Brain (organoid and tissue), 16 donors: ENCODE measurements at places on chromosomes 2 and 18.

- DNase-seq = no peak
Measured at GRCh38 chr2:188181067-188181838, 110.4 kb upstream of the GULP1 start.

DNA sequence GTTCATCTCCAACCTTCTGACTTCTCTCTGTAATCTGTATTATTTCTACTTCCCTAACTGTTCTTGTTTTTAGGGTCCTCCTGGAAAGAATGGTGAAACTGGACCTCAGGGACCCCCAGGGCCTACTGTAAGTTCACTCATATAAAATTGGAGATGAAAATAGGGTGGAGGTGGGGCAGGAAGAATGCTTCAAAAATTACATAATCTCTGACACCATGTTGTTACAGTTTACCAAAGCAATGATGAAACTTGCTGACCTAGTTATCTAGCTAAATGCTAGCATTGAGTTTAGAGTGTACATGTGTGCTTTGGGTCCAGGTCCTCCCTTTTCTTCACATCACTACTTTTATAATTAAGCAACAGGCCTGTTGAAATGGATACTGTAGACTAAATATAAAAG lies 23.1 kb downstream of the COL3A1 start:
- DNase-seq = no peak

DNA sequence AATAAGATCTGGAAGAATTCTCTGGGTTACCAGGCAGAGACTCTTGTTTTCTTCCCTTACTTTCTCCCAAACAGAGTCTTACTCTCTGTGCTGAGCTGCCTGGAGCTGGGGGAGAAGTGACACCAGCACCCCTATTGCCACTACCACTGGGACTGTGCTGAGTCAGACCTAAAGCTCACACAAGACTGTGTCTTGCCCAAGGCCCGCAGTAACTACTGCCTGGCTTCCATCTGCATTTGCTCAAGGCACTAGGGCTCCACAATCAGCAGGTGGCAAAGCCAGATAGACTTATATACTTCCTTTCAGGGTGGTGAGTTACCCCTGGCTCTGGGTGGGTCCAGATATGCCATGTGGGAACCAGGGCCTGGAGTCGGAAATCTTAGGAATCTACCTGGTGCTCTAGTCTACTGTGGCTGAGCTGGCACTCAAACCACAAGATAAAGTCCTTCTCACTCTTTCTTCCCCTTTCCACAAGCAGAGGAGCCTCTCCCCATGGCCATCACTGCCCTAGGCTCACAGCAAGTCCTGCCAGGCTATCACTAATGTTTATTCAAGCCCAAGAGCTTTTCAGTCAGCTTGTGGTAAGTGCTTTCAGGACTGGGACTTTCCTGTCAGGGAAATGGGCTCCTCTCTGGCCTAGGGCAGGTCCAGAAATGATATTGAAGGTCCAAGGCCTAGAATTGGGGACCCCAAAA lies 27.6 kb upstream of the SERPINB2 start:
- DNase-seq = no peak

- DNase-seq = no peak
Measured at GRCh38 chr2:139142252-139142880, 362.2 kb upstream of the NXPH2 start.

DNA sequence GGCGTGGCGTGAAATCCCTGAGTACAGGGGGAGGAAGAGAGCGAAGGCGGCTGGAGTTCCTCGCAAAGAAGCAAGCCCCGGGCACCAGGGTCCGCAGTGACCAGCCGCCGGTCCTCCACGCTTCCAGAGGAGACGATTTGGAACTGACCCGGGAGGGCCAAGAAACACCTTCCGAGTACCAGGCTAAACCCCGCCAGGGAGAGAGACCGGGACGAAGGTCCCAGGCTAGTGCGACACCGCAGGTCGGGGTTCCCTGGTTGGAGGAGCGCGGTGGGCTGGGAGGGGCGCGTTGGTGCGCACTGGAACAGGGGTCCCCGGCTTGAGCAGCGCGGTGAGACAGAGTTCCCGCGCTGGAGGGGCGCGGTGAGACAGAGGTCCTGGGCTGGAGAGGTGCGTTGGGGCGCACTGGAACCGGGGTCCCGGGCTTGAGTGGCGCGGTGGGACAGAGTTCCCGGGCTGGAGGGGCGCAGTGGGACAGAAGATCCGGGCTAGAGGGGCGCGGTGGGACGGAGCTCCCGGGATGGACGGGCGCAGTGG lies 901 bp downstream of the WDFY1 start:
- peak; percentile 31 for DNase-seq

DNA sequence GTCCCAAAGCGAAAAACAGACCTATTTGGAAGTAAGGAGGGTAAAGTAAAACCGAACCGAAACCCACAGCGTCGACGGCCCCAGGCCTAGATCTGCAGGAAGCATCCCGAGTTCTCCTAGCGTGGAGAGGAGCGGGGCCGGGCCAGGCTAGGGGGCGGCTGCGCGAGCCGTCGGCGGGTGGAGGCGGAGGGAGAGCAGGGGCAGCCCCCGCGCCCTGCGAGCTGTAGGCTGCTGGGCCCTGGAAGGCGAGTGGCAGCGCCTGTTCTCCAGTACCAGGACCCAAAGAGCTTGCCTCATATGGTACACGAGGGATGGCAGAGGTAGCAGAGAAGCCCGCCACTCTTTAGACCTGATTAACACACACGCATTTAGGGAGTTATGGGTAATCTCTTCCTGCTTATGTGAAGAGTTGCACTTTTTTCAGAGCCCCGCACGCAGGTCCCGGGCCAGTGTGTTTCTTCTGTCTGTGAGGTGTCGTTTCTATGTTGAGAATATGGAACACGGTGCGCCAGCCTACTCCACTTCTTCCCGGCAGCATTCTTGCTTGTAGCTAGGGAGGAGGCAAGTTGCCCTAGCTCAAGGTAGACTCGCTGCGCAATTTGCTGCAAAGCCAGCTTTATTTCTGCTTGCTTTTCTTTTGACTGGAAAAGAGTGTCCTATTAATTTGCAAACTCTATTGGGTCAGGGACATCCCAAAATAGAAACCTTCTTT lies 71.1 kb downstream of the ARHGEF33 start:
- no peak for DNase-seq

- DNase-seq = peak; percentile 8
Measured at GRCh38 chr2:105166688-105167087, 74.9 kb upstream of the GPR45 start.

GRCh38 chr2:225290757-225291400 lies 108.6 kb upstream of the NYAP2 start:
- DNase-seq = no peak

GRCh38 chr2:102070058-102070642 lies 72.4 kb upstream of the IL1R1 start:
- DNase-seq = no peak

DNA sequence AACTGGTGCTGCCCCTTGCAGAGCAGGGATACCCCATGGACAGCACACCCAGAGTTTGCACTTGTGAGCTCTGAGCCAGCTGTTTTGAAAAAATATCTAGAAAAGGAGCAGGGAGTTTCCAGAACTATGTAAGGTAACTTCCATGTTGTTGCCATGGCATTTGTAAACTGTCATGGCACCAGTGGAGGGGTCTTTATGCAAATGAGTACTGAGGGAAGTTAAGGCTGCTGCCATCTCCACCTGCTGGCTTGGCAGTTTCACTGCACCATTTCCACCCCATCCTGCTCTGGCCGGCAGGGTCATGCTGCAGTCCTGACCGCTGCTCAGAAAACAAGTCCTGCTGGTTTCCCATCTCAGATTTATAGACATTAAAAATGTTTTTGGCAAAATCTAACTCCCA lies 52.3 kb upstream of the SNTG2 start:
- DNase-seq = no peak

DNA sequence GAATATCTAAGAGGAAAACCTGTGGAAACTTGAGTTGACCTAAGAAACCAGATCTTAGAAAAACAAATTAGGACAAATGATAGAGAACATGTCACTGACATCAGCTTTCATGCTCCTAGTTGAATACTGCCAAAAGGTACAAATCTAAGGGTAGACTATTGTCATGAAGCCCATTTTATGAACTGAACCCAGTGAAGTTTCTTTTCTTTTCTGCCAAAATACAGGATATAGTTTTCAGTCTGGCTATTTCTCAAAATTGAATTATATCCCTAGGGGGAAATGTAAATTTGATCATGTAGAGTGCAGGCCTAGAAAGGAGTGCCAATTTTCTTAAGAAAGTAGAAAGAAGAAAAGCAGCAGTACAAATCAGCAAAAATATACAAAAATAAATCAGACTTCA lies 46.6 kb downstream of the FSIP2 start:
- no peak for DNase-seq

- no peak for DNase-seq
Measured at GRCh38 chr2:20106746-20107145, 55.3 kb upstream of the LAPTM4A start.

DNA sequence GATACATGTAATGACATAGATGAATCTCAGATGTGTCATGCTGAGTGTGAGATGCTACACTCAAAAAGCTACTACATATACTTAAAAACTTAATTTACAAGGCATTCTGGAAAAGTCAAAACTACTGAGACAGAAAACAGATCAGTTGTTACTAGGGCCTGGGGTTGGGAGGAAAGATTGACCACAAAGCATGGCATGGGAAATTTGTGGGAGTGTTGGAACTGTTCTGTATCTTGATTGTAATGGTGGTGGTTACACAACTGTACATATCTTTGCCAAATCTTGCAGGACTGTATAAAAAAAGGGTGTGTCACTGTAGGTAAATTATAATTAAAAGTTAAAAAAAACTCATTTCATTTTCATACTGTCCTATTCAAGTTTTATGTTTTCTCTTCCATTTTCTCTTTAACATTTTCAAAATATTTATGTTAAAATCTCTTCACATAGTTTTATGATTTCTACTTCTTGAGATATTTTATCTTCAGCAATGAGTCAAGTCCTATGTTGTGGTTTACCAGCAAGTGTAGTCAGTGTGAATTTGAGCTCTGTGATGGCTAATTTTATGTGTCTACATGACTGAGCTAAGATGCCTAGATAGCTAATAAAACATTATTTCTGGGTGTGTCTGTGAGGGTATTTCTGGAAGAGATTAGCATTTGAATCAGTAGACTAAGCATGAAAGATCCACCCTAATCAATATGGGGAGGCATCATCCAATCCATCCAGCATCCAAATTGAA lies 58.6 kb upstream of the VRK2 start:
- DNase-seq = no peak

GRCh38 chr18:27546991-27547390 lies 361.9 kb upstream of the CHST9 start:
- no peak for DNase-seq

DNA sequence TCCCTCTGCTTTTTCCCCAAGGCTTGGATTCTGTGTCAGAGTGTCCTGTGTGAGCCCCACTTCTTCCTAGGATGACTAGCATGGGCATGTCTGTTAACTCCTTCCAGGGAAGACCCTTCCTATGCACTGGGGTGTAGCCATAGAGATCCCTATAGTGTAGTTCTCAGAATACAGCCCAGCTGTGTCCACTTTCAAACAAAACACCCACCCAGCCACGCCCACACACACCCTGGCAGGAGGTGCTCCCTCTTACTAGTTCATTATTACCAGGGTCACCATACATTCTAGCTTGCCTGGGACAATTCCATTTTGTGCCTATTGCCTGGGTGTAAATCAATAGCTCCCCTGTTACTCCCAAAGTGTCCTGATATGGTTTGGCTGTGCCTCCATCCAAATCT lies 195.6 kb downstream of the MYCN start:
- no peak for DNase-seq

GRCh38 chr2:114729026-114729425 lies 286.6 kb downstream of the DPP10 start:
- DNase-seq = peak; percentile 79

DNA sequence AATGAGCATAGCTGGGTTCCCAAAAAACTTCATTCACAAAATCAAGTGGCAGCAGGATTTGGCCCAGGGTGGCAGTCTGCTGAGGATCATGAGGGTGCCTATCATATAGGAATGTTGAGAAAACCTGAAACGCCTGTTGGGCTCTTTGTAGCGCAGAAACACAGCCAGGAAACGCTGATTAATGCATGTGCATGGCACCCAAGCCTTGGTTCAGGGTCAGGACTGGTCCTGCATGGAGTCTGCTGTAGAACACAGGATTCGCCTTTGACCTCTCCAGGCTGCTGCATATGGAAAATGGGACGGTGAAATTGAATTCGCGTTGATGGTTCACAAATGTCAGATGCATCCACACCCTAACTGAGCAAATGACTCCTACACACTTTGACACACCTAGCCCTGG lies 227.9 kb upstream of the COPS8 start:
- no peak for DNase-seq

DNA sequence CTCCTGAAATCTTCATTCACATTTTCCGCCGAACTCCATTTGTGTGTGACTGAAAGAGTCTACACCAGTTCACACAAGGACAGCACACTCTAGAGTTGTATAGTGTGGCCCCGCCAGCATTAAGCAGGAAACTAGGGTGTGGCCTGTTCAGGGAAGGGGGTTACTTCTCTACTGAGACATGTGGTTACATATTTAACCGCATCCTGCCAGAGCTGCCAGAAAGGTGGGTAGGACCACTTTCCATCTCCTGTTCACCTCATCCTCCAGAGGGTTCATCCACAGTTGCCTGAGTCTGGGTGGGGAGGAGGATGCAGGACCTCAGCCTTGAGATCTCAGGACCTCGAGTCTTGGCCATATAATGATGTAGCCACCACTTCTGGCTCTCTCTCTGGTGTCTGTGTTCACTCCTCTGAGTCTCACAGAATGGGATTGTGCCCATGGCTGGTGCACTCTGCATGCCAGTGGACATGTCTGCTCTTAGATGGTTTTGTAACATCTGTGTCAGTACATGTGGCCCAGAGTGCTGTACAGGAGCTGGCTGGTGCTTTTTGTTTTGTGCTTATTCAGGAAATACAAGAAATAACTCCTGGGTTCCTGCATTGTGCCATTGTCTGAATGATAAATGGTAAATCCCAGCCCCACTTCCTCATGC lies 7.7 kb upstream of the SP140L start:
- DNase-seq = no peak

- no peak for DNase-seq
Measured at GRCh38 chr18:44693030-44693784, 12.5 kb downstream of the SETBP1 start.

DNA sequence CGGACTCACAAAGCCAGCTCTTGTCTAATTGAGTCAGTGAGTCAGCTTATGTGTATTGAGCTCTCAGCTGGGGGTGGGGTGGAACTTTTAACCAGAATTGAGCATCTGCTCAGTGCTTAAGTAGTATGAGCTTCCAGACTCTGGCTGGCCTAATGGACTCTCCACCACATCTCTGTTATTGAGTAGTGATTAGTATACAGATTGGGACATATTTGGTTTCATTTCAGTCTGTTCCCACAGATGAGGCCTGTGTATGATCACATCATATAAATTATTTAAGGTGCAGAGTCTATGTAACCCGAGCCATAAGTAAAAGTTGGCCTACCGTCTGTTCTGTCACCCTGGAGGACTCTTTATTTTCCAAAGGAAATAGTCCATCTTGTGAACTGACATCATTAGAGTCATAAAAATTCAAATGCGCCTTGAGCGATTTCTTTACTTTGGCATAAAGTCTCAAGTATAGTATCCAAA lies 152.1 kb downstream of the THSD7B start:
- no peak for DNase-seq

GRCh38 chr2:7022492-7023385 lies 105.5 kb downstream of the RNF144A start:
- DNase-seq = peak; percentile 73

- DNase-seq = no peak
Measured at GRCh38 chr18:34600158-34600557, 109.9 kb upstream of the DTNA start.

- DNase-seq = peak; percentile 16
Measured at GRCh38 chr2:219671279-219671678, 43.8 kb downstream of the SLC4A3 start.

GRCh38 chr2:141015341-141016047 lies 1115.3 kb downstream of the LRP1B start:
- DNase-seq = peak; percentile 58
